Fibroblast of skin of left biceps (primary cell): ENCODE measurements at places on chromosomes 2 and 18.

- DNase-seq: no peak
Measured at GRCh38 chr2:28158791-28159190, 233.9 kb upstream of the FOSL2 start.

- DNase-seq: no peak
Measured at GRCh38 chr2:119455066-119455718, 23.5 kb downstream of the TMEM37 start.

GRCh38 chr2:20577495-20578235, 73.2 kb downstream of the HS1BP3 start:
- DNase-seq: no peak

DNA sequence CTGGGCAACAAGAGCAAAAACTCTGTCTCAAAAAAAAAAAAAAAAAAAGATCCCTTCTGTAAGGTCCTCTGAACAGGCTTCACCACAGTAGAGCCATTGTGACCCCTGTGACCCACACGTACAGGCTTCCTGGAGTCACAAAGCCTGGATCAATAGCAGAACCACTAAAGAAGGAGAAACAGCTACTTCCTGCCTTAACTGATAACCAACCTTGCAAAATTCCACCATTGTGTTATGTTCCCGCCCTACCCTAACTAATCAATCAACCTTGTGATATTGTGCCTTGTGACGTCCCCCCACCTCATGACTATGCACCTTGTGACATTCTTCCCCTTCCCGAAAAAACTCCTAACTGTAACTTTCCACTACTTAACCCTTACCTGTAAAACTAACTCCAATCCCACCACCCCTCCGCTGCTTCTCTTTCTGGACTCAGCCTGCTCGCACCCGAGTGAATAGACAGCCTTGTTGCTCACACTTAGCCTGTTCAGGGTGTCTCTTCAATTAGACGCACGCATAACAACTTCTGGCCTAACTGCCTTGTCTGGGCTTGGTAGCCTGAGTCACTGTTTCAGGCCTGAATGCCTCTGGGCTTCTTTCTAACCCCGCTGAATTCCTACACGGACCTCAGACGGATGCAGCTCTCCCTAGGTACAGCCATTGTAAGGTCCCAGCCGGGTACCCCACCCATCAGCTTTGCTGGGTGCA, 13.9 kb downstream of the SCYGR8 start:
- no peak for DNase-seq

- DNase-seq: no peak
Measured at GRCh38 chr2:207801259-207801658, 31.6 kb upstream of the FZD5 start.
